ENCODE measurements at places on chromosomes 11 and 22. TPM values are rescaled to one million over a fixed set of nuclear protein-coding genes. Genes with fewer than 3 reads are reported as not detected.

- no peaks in the 10 kb centered on the region for H3K27me3 ChIP-seq
- no peak for DNase-seq
- no peaks in the 10 kb centered on the region for H3K4me1 ChIP-seq
- no peak overlapping the region for H3K4me3 ChIP-seq
- no peak overlapping the region for H3K27ac ChIP-seq
Observed at GRCh38 chr11:74559934-74560309, 32.5 kb upstream of the POLD3 start.

GRCh38 chr11:83480811-83481210 is 194.6 kb upstream of the CCDC90B start:
- no peaks in the 10 kb centered on the region for H3K27me3 ChIP-seq
- H3K4me1 ChIP-seq = peaks cover 4% of the 10 kb centered on the region
- no peak for DNase-seq
- no peak overlapping the region for H3K27ac ChIP-seq
- H3K36me3 ChIP-seq = no peaks in the 10 kb centered on the region
- no peak overlapping the region for H3K4me3 ChIP-seq

- no peak overlapping the region for H3K4me3 ChIP-seq
- no peaks in the 10 kb centered on the region for H3K4me1 ChIP-seq
- H3K36me3 ChIP-seq = no peaks in the 10 kb centered on the region
- no peak for DNase-seq
- no peak overlapping the region for H3K27ac ChIP-seq
- H3K27me3 ChIP-seq = no peaks in the 10 kb centered on the region
Observed at GRCh38 chr22:25853501-25854284, 111.7 kb downstream of the MYO18B start.

The HOATZ gene
- not detected for total RNA-seq

DNA sequence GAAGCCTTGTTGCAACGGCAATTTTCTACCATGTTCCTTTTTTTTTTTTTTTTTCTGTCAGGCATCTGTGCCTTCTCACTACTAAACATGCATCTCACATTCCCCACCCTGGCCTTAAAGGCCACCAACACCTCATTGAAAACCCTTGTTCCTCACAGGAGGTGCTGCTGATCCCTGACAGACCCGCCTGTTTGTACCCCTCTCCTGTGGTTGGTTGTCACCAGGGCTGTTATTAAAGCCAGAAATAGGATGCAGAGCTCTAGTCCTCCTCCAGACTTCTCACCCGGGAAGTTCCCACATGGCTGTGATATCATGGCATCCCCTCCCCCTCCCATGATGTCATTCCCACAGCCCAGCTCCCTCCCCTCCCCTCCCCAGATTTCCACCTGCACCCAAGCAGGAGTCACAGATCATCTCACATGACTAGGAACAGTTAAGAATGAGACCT is 302.8 kb upstream of the NCAM1 start:
- no peaks in the 10 kb centered on the region for H3K4me1 ChIP-seq
- DNase-seq = no peak
- no peak overlapping the region for H3K27ac ChIP-seq
- no peak overlapping the region for H3K4me3 ChIP-seq
- H3K27me3 ChIP-seq = no peaks in the 10 kb centered on the region
- no peaks in the 10 kb centered on the region for H3K36me3 ChIP-seq

The OR52H1 gene
- total RNA-seq = not detected

The MYRF gene
- 12.9 TPM for total RNA-seq

- no peak overlapping the region for H3K27ac ChIP-seq
- no peak for DNase-seq
- no peaks in the 10 kb centered on the region for H3K27me3 ChIP-seq
- peaks cover 1% of the 10 kb centered on the region for H3K36me3 ChIP-seq
- H3K4me3 ChIP-seq = no peak overlapping the region
Observed at GRCh38 chr11:70829134-70829885, 423.1 kb downstream of the SHANK2 start.

The CECR2 gene
- total RNA-seq = 154 TPM

- no peaks in the 10 kb centered on the region for H3K27me3 ChIP-seq
- no peaks in the 10 kb centered on the region for H3K4me1 ChIP-seq
- H3K4me3 ChIP-seq = peak overlapping the region; percentile 90
- H3K36me3 ChIP-seq = no peaks in the 10 kb centered on the region
- H3K27ac ChIP-seq = no peak overlapping the region
Observed at GRCh38 chr11:93329936-93330445, 551 bp upstream of the DEUP1 start.

DNA sequence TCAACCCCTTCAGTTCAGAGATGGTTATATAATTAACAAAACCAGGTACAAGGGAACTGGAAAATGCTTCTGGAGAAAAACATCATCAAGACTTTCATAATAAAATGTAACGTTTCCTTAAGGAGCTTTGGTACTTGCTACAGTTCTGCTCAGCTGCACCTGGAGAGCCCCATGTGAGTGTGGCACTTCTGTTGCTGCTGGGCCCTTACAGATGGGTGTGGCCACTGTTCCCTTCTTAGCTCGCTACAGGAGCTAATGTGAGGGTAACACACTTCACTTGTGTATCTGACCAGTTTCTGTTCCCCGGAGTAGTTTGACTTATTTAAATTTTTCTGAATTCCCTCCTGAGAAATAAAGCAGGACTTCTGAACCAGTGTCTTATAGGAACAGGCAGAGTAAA is 4.0 kb downstream of the POU2AF3 start:
- no peak for DNase-seq
- no peak overlapping the region for H3K4me3 ChIP-seq
- H3K27me3 ChIP-seq = no peaks in the 10 kb centered on the region

The FAM227A gene
- 4.2 TPM for total RNA-seq

- no peak for DNase-seq
- no peaks in the 10 kb centered on the region for H3K27me3 ChIP-seq
- no peak overlapping the region for H3K27ac ChIP-seq
- H3K36me3 ChIP-seq = peaks cover 6% of the 10 kb centered on the region
Observed at GRCh38 chr11:96579656-96580055, 189.8 kb downstream of the JRKL start.

All from H9 (cell line).